CD4-positive, alpha-beta T cell treated with Interleukin-15 for 1 hour (primary cell): ENCODE measurements at places on chromosomes 1 and 21.

DNA sequence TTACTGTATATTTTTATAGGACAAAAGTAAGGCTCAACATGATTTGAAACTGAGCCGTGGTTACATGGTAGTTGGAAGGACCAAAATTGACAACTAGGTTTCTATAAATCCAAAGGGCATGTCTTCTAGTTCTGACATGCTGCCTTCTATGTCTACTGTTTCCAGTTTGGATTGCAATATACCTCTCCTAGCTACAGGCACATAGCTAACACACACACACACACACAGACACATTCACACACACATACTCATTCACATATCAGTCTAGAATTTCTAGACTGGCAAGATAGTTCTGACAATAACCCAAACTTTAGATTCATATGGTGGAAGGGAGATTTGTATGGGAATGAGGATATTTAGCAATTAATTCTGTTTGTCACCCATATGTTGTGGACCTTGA, 544.8 kb upstream of the CAMK1G start:
- DNase-seq = no peak

- DNase-seq = no peak
Observed at GRCh38 chr1:226939438-226940028, 561 bp upstream of the COQ8A start.

- DNase-seq = no peak
Observed at GRCh38 chr1:223257856-223258550, 106.0 kb downstream of the SUSD4 start.

DNA sequence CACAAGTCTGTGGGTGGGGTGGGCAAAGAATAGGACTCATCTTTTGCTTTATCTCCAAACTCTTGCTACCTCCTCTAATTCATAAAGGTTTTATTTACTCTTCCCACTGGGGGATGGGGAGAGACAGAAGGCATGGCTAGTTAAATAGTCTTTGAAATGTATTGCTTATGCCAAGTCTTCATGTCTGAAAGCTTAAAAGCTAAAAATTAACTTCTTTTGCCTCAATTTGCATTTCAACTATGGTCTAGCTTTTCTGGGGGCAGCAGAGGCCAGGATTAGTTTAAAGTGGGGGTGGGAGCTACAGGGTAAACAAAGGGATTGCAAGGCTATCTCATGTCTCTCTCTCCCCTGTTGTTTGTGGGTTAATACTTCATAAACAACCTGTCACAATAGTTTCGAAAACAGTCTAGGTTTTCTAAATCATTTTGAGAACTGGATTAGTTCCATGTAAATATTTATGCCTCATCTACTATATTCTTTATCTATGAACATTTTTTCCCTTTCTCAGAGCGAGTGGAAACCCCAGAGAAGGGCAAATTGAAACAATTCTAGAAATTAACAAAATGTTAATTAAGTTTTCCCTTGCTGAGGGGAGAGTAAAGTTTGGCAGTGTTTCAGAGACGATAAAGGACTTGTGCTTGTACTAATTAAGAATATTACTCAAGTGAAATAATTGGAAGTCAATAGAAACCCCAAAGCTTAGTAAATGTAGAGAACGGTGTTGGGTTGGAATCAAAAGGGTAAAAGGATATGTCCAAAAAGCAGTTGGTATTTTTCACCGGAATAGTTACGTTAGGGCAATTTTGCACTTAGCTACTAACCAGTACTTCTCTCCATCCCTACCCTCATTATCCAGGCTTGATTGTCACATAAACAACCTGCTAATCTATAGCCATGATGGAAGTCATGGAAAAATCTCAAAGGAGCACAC, 182.2 kb downstream of the GIPC2 start:
- DNase-seq = no peak

- no peak for DNase-seq
Observed at GRCh38 chr1:165763442-165763841, 5.2 kb downstream of the TMCO1 start.

DNA sequence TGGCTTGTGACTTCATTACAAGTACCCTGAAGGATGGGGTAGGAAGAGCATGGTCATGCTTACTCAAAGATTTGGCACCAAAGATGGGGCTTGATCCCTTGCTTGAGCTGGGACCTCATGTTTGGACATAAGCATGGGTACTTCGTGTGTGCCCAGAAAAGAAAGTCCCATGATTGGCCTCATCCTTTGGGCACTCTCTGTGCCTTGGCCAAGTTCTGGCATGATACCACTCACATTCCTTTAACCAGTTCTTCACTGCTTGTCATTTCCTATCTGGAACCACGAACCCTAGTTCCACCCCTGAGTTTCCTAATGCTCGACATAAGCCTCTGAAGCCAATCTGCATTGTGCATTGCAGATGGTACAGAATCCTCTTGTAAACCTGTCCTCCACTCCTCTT, 107.0 kb downstream of the NAV1 start:
- DNase-seq = no peak

GRCh38 chr1:82086739-82087138, 286.0 kb downstream of the ADGRL2 start:
- no peak for DNase-seq

DNA sequence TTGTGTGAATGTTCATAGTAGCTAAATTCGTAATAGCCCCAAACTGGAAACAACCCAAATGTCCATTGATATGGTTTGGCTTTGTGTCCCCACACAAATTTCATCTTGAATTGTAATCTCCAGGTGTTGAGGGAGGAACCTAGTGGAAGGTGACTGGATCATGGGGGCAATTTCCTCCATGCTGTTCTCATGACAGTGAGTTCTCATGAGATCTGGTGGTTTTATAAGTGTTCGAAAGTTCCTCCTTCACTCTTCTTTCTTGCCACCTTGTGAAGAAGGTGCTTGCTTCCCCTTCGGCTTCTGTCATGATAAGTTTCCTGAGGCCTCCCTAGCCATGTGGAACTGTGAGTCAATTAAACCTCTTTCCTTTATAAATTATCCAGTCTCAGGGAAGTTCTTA, 11.3 kb downstream of the UBE2G2 start:
- DNase-seq = no peak

DNA sequence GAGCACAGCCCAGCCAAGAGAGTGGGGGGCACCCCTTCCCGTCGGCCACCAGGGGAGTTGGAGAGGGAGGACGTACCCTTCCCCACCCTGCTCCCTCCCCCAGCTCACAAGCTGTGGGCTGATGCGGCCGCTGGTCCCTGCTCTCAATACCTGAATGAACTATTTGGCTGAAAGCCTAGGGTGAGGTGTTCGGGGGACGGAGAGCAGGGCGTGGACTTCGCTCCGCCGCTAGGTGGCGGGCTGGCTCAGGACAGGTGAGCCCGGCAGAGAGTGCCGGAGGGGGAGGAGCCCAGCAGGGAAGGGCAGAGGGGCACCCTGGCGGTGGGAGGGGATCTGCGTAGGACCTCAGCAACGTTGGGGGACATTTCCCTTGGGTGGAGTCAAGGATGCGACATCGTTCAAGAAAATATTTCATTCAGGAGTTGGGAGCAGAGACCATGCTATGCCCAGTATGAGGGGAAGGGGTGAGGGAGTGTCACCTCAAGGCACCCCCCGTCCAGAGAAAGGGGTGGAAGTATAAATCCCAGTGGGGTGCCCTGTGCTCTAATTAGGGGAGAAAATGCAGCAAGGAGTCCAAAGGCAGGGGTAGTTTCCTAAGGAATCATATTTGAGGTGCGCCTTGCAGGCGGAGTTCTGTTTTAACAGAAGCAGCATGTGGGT, 12.0 kb upstream of the RHBG start:
- DNase-seq = peak; percentile 76

DNA sequence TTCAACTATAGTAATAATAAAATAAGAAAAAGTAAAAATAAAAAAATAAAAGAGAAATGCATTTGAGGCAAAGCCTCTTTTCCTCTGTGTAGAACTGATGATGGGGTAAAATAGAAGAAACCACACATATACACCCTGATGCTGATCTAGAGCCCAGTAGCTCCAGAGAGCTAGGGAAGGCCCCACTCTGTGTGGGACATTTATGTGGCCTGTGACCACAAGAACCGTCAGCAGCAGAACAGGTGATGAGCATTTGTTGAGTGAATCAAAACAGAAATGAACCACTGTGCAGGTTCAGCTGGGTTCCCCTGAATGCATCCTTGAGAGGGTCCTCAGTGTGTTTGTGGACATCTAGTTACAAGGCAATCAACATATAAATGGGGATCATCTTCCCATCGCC, 221.8 kb upstream of the HOOK1 start:
- no peak for DNase-seq

- no peak for DNase-seq
Observed at GRCh38 chr21:41170442-41170841, 2.5 kb downstream of the BACE2 start.

- DNase-seq = no peak
Observed at GRCh38 chr1:41232305-41232704, 9.8 kb downstream of the SCMH1 start.

DNA sequence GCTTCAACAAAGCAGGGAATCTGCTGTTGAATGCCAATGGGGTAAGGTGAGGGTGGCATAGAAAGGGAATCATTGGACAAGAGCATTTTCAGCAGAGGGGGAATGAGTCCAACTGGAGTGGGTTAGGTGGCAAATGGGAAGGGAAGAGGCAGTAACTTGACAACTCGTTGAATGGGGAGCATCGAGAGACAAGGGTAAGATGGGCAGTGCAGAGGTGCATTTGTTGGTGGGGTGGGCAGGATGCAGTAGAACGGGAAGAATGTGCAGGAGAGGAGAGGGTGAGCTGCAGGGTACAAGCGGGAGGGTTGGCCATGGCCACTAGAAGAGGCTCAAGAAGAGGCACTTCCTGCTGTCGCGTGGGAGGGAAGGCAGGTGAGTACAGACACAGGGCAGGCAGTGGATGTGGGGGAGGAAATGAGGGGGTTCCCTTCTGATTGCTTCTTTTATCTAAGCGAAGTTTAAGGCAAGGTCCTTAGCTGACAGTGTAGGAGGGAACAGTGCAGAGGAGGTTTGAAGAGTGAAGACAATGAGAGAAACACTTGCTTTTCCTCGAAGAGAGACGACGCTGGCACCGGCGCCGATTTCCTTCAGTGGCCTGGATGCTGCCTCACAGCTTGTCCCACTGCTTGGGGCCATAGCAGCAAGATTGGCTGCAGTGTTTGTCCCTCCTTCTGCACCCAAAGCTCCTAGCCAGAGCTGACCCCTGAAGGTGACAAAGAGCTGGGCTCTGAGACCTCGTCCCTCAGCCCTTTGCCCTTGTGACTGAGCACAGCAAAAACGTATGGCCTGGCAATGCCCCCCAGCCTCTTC, 3.2 kb upstream of the IKBKE start:
- DNase-seq = no peak

- DNase-seq = peak; percentile 35
Observed at GRCh38 chr1:58652651-58653184, 47.1 kb downstream of the MYSM1 start.

- DNase-seq = no peak
Observed at GRCh38 chr1:213417225-213417820, 366.3 kb downstream of the RPS6KC1 start.

GRCh38 chr1:222195857-222196256, 352.0 kb downstream of the HHIPL2 start:
- no peak for DNase-seq
